ENCODE measurements at places on chromosomes 6 and 20.

DNA sequence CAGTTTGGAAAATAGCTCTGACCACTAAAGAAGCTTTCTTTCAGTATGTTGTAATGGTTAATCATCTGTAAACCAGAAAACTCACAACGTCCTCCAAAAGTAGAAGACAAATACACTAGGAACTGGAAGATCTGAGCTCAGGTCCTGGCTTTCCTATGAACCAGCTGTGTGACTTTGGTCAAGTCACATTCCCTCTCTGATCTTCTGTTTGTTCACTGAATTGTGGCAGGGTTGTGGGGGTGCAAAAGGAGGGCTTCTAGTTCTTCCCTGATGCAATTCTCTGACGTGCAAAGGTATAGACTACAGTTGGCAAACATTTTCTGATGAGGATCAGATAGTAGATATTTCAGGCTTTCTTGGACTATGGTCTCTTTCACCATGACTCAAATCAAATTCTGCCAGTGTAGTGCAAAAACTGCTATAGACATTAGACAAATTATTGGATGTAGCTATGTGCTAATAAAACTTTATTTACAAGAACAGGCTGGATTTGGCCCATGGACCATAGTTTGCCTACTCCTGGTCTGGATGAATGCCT is 44.9 kb downstream of the ATXN1 start:
- no peak for DNase-seq

DNA sequence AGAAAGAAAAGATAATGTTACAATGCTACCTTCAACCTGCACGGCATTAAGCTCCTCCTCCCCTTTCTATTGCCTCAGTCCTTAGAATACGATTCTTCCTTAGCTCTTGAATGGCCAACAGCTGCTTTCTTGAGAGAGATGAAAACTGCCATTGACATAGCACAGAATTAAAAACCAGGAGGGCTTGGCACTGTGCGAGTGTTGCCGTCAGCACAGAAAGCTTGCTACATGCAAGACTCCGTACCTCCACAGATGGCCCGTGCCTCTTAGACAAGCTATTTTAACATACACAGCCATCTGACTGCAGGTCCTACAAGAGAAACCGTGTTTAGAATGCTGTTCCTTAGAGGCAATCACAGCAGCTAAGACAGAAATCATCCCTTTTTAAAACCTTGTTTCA is 51.7 kb downstream of the ALDH5A1 start:
- DNase-seq, result no peak

DNA sequence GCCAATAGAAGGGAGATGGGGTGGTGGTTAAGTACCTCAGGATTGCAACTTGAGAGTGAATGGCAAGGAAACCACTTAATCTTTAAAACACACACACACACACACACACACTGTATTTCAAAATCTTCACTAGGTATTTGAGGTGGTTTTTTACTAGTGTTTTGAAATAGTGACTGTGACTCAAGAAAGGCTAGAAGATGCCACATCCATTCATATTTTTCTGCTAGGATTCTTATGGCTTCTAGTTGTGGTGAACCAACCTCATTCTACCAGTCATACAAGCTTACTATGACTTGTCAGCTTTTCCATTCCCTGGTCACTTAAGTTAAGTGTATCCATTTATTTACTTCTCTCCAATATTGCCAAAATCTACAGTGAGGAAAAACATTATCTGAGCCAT is 519.4 kb upstream of the JAG1 start:
- DNase-seq, result no peak

GRCh38 chr6:151009576-151009975 is 144.1 kb downstream of the MTHFD1L start:
- DNase-seq, result no peak

DNA sequence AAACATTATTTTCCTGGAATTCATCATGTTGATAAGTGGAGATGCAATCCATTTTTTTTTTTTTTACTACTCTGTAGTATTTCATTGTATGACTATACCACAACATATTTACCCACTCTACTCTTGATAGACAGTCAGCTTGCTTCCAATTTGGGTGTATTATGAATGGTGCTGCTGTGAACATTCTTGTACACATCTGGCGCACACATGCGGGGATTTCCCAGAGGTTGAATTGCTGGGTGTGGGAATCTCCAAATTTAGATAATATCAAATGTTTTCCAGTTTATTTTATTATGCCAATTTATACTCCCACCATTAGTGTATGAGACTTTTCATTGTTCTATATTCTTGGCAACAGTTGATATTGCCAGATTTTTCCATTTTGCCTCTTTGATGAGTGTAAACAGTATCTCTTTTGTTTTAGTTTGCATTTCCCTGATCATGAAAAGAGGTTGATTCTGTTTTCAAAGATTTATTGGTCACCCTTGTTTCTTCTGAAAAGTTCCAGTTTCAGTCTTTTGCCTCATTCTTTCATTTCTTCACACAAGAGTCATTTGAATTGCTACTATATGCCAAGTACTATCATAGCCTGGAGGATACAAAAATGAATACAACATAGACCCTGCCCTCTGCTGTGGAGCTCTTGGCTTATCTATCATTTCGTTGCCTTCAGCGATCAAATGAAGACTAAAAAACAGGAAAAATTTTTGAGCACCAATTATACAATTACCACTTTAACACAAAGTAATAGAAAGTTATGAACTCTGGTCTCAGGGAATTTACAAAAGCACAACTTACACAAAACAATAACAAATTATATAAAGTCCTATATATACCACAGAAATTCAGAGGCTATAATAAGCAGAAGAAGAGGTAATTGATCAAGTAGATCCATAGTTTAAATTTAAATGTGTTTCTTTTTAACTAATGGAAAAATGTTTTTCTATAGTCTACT is 17.1 kb upstream of the NCOA7 start:
- DNase-seq, result no peak

- DNase-seq, result no peak
Measured at GRCh38 chr6:3707024-3707423, 44.5 kb downstream of the PXDC1 start.

GRCh38 chr6:114897536-114897935 is 554.7 kb upstream of the HS3ST5 start:
- no peak for DNase-seq

DNA sequence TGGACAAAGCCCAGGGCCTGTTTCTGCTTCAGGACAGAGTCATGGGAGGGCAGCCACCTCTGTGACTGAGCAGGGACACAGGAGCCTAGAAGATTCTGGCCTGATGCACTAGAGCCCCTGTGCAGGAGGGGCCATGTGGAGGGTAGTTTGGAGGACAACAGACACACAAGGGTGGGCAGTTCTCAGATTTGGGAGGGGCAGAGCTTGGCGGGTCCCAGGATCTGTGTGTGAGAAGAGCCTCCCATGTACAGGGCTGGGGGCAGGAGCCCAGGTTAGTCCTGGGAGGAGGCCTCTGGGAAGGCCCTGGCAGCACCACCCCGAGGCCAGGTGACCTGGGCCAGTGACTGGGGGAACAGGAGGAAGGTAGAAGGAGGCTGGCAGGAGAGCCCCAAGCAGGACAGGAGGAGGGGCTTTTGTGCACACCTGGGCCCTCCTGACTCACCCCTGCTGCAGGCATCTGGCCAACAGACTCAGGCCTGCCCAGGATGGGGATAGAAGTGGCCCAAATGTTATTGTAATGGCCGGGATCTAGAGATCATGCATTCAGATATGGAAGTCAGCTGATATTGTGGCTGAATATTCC is 1.4 kb upstream of the ULBP3 start:
- DNase-seq, result no peak

DNA sequence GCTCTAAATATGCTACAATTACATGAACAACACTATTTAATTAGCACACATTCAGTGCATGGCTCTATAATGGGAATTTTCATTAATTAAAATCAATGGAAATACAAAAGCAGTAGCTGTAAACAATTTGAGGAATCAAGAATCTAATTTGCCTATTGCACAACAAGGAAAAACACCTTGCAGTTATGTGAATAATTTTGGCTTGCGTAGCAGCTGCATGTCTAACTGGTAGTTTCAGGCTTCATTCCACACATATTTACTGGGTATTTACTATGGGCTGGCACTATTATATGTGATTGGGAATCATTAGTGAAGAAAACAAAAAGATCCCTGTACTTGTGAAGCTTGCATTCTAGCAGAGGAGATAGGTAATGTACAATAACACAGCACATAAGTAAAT is 26.4 kb downstream of the KIF6 start:
- no peak for DNase-seq

DNA sequence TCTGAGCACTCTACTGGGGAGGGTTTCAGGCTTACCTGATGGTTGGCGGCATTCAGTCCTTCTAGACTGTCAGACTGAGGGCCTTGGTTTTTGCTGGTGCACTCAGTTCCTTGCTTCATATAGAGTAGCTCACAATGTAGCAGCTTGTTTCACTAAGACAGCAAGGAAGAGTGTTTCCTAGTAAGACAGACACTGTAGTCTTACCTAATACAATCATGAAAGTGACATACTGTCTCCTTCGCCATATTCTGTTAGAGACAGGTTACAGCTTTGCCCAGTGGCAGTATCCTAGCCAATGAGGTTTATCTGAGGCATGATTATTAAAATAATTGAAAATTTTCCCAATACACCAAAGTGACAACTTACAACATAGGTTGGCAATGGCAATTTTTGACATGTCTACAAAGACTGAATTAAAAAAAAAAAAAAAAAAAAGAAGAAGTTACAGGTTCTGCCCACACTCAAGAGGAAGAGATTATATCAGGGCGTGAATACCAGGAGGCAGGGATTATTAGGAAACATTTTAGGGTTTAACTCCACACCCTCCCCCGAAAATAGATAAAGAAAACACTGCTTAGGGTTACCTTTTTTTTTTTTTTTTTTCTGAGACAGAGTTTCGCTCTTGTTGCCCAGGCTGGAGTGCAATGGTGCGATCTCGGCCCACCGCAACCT is 66.8 kb downstream of the SCAND1 start:
- DNase-seq, result no peak

DNA sequence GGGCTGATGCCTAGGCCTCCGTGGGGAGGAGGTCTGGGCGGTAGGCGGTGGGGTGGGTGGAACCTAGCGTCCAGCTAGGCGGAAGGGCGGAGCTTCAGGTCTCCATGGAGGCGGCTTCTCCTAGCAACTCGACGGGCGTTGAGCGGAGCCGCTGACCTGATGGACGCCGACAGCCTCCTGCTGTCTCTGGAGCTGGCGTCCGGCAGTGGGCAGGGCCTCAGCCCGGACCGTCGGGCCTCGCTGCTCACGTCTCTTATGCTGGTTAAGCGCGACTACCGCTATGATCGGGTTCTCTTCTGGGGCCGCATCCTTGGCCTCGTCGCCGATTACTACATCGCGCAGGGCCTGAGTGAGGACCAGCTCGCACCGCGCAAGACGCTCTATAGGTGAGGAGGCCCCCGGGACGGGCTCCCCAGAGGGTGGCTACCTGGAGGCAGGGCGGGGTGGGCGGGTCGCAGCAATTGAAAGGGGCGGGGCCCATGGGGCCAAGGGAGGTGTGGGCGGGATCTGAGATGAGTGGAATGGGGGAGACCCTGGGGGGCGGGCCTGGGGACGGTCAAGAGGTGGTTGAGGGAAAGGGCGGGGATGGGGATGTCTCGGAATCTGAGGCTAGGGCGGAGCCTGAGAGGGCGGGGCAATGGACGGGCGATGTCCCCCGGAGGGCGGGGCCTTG is at the start of gene RSPH9:
TSS of gene RSPH9 (plus strand) at position 97 of the 673 bp plus-strand sequence. CDS start at position 160, 63 bp downstream.
- peak; percentile 38 for DNase-seq

GRCh38 chr6:52546678-52547077 is 30.2 kb downstream of the TRAM2 start:
- no peak for DNase-seq

- no peak for DNase-seq
Measured at GRCh38 chr6:134041093-134041492, 11.3 kb downstream of the SLC2A12 start.

GRCh38 chr20:58889798-58890517 is 37.4 kb downstream of the GNAS start:
- DNase-seq, result no peak

GRCh38 chr6:149963212-149963461 is 606 bp upstream of the ULBP1 start:
- no peak for DNase-seq

DNA sequence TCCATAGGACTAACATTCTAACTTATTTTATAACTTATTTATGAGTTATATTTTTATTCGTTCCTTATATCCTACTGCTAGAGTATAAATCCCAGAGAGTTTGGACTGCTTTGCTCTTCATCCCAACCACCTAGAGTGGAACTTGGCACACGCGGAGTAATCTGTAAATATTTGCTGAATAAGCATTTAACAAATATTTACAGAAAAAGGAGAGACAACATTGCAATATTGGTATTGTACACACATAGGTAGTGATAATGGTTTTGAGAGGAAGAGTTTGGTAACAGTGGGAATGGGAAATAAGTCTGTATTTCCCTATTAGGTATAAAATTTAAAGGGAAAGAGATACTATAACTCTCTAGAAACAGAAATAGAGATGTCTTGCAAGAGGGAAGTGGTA is 634.8 kb upstream of the CITED2 start:
- DNase-seq, result no peak

- DNase-seq, result peak; percentile 20
Measured at GRCh38 chr6:10555625-10556309, 34.6 kb downstream of the GCNT2 start.

DNA sequence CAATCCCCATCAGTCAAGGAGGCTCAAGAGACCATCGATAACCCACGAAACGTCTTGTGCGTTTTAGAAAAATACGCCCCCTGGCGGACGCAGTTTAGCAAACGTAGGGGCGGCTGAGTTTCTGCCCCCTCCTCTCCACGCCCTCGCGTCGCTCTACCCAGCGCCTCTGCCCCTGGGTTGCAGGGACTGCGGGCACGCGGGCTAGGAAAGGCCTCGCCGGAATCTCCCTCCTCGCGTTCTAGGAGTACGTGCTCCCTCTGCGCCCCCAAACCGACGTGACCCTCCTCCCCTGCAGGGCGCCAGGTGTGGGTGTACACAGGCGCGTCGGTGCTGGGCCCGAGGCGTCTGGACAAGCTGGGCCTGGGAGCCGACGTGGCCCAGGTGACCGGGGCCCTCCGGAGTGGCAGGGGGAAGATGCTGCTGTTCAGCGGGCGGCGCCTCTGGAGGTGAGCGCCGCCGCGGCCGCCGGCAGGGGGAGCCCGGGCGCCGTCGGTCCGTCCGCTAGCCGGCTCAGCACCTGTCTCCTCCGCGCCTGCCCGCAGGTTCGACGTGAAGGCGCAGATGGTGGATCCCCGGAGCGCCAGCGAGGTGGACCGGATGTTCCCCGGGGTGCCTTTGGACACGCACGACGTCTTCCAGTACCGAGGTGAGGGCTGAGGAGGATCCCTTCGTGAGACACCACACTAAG is 5.3 kb downstream of the MMP9 start:
- DNase-seq, result no peak

- peak; percentile 31 for DNase-seq
Measured at GRCh38 chr20:59087829-59088433, 45.3 kb upstream of the PRELID3B start.

GRCh38 chr6:11769244-11769643 is 9.4 kb downstream of the ADTRP start:
- no peak for DNase-seq

All from hypothalamus (tissue), 51 donors.